ENCODE measurements at places on chromosomes 12 and 14. TPM values are rescaled to one million over a fixed set of nuclear protein-coding genes. Genes with fewer than 3 reads are reported as not detected.

Gene SLC6A13
- 0.54 TPM for total RNA-seq

Gene ADAMTS20
- not detected for total RNA-seq

DNA sequence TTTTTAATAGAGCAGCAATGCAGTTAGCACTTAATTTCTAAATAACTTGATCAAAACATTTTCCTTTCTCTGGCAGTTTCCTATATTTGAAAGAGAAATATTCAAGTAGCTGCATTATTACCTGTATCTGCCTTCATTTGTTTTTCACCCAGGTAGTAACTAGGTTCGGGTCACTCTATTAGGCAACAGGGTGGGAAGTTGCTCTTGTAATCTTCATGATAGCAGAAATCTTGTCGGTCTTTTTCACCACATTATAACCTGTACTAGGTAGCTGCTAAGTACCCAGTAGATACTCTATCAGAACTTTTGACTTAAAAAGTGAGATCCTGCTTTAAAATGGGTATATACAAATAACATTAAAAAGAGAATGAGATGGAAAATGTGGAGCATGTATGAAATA, 2.4 kb upstream of the PIK3C2G start:
- DNase-seq: no peak
- H3K4me1 ChIP-seq: no peaks in the 10 kb centered on the region
- H3K4me3 ChIP-seq: no peak overlapping the region
- H3K36me3 ChIP-seq: no peaks in the 10 kb centered on the region
- no peak overlapping the region for H3K27ac ChIP-seq

DNA sequence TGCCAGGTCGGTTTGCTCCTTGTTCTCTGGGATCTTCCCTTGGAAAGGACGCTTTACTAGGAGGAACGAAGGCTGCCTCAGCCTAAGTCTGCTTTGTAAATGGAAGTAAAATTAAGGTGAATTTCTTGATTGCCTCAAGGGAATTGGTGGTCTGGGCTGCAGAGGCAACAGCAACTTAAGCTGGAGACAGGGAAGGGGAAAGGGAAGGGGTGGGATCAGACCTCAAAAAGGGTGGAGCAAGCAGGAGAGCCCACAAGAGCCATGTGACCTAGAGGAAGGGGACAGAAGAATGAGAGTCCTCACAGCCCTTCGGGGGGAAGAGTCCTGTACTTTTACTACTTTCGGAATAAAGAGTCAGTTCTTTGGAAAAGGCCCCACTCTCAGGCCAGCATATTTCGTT, 147.9 kb downstream of the PPM1H start:
- no peak for DNase-seq
- H3K36me3 ChIP-seq: no peaks in the 10 kb centered on the region
- no peak overlapping the region for H3K4me3 ChIP-seq
- peaks cover 11% of the 10 kb centered on the region for H3K4me1 ChIP-seq
- H3K27me3 ChIP-seq: no peaks in the 10 kb centered on the region

DNA sequence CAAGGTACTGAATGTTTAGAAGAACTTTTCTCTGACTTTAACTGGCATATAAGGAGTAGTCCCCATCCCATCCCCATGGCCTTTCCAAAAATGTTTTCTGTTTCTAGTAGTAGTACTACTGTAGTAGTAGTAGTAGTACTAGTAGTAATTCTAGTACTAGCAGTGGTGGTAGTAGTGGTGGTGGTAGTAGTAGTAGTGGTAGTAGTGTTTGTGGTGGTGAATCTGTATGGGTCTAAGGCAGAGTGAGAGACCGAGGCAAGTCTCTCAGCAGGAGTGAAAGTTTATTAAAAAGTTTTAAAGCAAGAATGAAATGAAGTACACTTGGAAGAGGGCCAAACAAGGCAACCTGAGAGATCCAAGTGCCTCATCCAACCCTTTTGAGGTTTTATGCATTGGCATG, 58.6 kb downstream of the FOXN4 start:
- H3K27me3 ChIP-seq: no peaks in the 10 kb centered on the region
- H3K36me3 ChIP-seq: peaks cover 44% of the 10 kb centered on the region
- DNase-seq: no peak
- no peaks in the 10 kb centered on the region for H3K4me1 ChIP-seq
- no peak overlapping the region for H3K27ac ChIP-seq
- H3K4me3 ChIP-seq: no peak overlapping the region

- H3K4me1 ChIP-seq: peaks cover 6% of the 10 kb centered on the region
- H3K4me3 ChIP-seq: peak within 1 kb of the TSS; percentile 49
- no peak for DNase-seq
- H3K27ac ChIP-seq: no peak within 1 kb of the TSS
Observed at GRCh38 chr12:70920251-70920851, at the start of gene PTPRR. TSS of gene PTPRR (minus strand) at chr12:70920738. CDS start at chr12:70920390, 348 bp downstream.

DNA sequence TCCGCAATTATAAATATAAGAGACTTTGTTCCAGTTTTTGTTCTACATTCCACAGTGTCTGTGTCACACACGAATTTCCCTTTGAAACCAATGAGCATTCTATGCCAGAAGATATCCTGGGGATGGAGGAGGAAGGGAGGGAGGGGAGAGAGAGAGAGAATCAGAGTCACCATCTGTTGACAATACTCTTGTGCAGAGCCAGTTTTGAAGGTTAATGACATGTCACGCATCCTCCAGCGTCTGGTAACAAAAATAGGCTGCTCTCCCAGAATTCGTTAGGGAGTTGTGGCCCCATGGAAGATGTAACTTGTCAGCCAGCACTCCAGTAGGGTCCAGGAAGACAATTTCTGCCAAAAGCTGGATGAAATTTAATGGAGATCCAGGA, 213.5 kb upstream of the KRR1 start:
- DNase-seq: no peak
- no peaks in the 10 kb centered on the region for H3K27me3 ChIP-seq
- H3K4me3 ChIP-seq: peak overlapping the region; percentile 9
- H3K27ac ChIP-seq: no peak overlapping the region

DNA sequence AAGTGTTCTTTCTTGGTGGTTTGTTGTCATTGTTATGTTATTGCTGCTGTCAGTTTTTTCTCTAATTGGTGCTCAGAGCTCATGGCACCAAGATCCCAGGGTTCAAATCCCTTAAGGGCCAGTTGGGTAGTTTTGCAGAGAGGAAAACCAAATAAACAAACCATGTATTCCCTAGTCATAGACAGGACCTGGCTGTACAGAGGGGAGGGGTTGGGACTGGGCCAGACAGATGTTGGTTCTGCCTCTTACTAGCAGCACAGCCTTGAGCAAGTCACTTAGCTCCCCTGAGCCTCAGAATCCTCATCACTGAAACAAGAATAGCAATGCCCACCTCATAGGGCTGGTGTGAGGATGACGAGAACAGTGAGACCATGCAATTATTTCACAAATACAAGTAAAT, 53.4 kb downstream of the LTBP2 start:
- peaks cover 18% of the 10 kb centered on the region for H3K4me1 ChIP-seq
- no peak for DNase-seq
- H3K36me3 ChIP-seq: peaks cover 7% of the 10 kb centered on the region
- H3K4me3 ChIP-seq: no peak overlapping the region

DNA sequence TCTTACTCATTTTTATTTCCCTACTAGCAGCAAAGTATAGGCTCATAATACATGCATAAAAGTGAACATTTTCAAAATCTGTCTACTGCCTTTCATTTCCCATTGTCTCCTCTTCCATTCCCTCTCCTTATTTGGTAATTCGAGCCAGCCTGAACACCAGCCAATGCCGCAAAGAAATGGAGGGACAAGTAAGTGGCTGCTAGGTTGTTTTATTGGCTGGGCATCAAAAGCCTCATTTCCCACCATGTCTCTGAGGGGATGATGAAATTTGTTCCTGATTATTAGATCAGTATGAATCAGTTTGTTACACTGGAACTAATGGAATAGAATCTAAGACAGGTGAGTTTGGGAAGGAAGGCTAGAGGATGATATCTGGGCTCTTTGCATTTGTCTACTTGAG, 143.5 kb downstream of the KCNA5 start:
- DNase-seq: no peak
- no peaks in the 10 kb centered on the region for H3K4me1 ChIP-seq
- no peak overlapping the region for H3K27ac ChIP-seq
- H3K27me3 ChIP-seq: no peaks in the 10 kb centered on the region

- DNase-seq: no peak
- no peaks in the 10 kb centered on the region for H3K36me3 ChIP-seq
- H3K27me3 ChIP-seq: no peaks in the 10 kb centered on the region
- no peak overlapping the region for H3K4me3 ChIP-seq
- peaks cover 13% of the 10 kb centered on the region for H3K4me1 ChIP-seq
- no peak overlapping the region for H3K27ac ChIP-seq
Observed at GRCh38 chr14:68444449-68445168, 348.3 kb downstream of the ZFP36L1 start.

GRCh38 chr14:50285861-50286260, 26.2 kb downstream of the L2HGDH start:
- H3K27me3 ChIP-seq: no peaks in the 10 kb centered on the region
- no peaks in the 10 kb centered on the region for H3K4me1 ChIP-seq
- no peak for DNase-seq
- H3K27ac ChIP-seq: no peak overlapping the region
- no peaks in the 10 kb centered on the region for H3K36me3 ChIP-seq

DNA sequence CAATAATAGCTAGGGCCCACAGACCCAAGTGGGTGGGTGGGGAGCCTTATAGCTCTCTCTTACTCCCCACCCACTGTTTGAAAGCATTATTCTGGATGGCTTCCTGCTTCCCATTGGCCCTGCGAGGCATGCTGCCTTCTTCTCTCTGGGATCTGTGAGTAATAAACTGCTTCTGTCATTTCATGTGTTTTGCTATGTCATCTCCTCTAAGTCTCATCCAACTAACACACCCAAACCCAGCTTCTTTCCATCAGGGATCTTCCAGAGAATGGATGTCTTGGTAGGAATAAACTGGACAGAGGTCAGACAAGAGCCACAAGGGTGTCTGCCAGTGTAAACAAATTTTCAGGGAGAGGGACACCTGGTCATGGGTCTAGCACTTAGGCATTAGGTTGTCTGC, 66.4 kb upstream of the BDKRB2 start:
- H3K4me3 ChIP-seq: no peak overlapping the region
- no peaks in the 10 kb centered on the region for H3K4me1 ChIP-seq
- H3K27ac ChIP-seq: no peak overlapping the region
- no peaks in the 10 kb centered on the region for H3K36me3 ChIP-seq
- H3K27me3 ChIP-seq: no peaks in the 10 kb centered on the region
- no peak for DNase-seq

DNA sequence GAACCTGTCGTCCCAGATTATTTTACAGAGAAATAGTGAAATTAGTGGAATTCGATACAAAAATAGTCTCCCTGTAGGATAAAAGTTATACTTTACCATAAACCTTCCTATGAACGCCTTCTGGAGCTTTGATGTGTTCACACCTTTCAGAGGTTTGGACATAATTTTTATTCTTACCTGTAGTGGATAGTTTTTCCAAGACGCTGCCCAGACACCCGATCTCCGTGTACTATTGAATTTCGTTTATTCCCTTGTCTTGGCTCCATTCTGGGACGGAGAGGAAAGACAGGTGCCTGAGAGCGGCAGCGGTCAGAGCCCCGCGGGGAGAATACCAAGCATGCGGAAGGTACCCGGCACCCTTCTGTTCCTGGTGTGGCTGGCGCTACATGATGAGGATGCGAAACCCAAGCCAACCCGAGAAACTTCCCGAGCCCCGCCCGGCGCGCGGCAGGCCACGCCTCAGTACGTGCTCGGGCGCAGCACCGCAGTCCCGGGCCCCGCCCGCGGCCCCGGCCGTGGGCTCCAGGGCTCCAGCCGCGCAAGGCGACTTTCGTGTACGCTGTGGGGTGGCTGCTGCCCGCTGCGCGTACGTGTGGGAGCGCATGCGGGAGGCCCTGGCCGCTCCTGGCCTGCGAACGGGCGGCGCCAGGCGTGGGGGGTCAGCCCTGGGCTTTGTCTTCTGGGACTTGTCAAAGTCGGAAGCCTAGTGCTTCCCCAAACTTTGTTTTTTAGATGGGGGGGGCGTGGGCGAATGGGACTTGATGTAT, 11.3 kb upstream of the SNAPC1 start:
- H3K27ac ChIP-seq: peak overlapping the region; percentile 79
- peak overlapping the region; percentile 77 for H3K4me3 ChIP-seq
- H3K4me1 ChIP-seq: peaks cover 18% of the 10 kb centered on the region
- DNase-seq: peak; percentile 64
- no peaks in the 10 kb centered on the region for H3K27me3 ChIP-seq

- no peak for DNase-seq
- H3K4me1 ChIP-seq: peaks cover 39% of the 10 kb centered on the region
- H3K36me3 ChIP-seq: no peaks in the 10 kb centered on the region
- peak overlapping the region; percentile 97 for H3K27ac ChIP-seq
- H3K4me3 ChIP-seq: peak overlapping the region; percentile 94
Observed at GRCh38 chr12:45725631-45726602, 3.6 kb upstream of the ARID2 start.

DNA sequence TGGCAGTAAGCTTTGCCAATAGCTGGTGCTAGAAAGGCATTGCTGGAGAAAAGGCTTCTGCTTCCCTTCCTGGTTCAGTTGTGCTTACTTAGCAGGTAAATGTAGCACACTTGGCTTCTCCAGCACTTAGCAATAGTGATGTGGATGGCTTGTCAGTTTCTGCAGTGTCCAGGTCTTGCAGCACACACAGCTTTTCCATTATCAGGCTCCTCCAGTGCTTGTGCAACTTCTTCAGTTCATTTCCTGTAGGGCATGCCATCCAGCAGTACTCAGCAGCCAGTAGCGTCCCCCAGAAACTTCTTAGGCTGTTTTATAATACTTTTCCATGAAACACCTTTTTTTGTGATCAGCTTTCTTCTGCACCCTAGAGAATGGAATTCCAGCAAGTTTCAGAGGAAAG, 154.6 kb downstream of the SLC6A15 start:
- H3K27ac ChIP-seq: no peak overlapping the region
- no peaks in the 10 kb centered on the region for H3K36me3 ChIP-seq
- no peak for DNase-seq
- H3K4me3 ChIP-seq: no peak overlapping the region

- H3K4me1 ChIP-seq: peaks cover 12% of the 10 kb centered on the region
- no peak overlapping the region for H3K27ac ChIP-seq
- no peaks in the 10 kb centered on the region for H3K36me3 ChIP-seq
Observed at GRCh38 chr12:90246688-90247087, 538.0 kb upstream of the ATP2B1 start.

DNA sequence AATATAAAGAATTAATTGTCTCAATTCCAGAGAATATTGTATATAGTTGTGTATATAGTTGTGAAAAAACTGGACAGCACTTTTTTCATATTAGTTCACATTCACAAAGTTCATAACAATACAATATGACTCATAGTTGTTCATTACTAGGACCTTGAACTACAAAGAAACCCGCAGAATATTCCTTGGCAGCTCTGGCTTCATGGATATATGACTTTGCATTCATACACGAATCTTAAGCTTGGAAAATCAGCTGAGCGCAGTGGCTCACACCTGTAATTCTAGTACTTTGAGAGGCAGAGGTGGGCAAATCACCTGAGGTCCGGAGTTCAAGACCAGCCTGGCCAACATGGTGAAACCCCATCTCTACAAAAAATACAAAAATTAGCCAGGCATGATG, 38.1 kb upstream of the PCED1B start:
- no peak overlapping the region for H3K27ac ChIP-seq
- H3K27me3 ChIP-seq: no peaks in the 10 kb centered on the region
- H3K36me3 ChIP-seq: no peaks in the 10 kb centered on the region
- H3K4me1 ChIP-seq: peaks cover 9% of the 10 kb centered on the region
- H3K4me3 ChIP-seq: no peak overlapping the region
